Trophoblast cell (in vitro differentiated cells and primary cell): ENCODE measurements at places on chromosomes 1 and 21.
A peak's percentile ranks its signal among the peaks of the same experiment; 100 is the strongest.

GRCh38 chr1:112618114-112618720 lies 724 bp downstream of the ST7L start:
- DNase-seq = no peak

DNA sequence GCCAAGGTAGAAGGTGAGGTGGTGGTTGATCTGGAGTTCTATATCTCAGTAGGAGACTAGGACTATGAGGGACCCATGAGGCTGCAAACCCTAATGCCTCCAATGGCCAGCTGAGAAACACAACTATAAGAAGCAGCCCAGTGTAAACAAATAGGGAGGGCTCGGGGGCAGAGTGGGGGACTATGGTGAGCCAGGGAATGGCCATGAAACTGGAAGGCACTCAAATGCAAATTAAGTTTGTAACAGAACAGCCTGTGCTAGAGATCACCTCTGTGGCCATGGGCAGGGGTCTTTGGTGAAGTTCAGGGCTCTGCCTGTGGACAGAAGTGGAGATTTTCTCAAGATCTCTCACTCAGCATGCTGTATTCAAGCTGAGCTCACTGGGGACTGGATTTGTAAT lies 187.1 kb downstream of the GRIK3 start:
- no peak for DNase-seq

GRCh38 chr1:107617456-107617855 lies 347.5 kb downstream of the VAV3 start:
- DNase-seq = peak; percentile 90

DNA sequence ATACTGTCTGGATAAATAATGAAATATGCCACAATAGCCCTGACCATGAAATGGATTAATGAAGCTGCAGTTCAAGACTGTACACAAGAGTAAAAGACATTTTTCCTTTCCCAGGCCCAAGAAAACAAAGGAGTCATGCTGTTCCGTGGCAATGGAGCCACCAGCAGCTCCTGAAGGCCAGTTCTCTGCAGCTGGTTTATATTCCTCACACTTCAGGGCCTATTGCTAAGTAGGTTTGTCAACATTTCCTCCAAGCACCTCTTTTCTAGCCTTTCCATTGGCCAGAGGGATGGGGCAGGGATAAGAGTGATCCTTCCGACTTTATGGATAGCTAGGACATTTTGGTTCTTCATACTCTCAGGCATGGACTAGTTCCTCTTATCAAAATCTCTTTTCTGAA lies 24.2 kb upstream of the RGL1 start:
- no peak for DNase-seq

- DNase-seq = peak; percentile 76
Measured at GRCh38 chr1:19758227-19758830, 41.4 kb downstream of the TMCO4 start.

DNA sequence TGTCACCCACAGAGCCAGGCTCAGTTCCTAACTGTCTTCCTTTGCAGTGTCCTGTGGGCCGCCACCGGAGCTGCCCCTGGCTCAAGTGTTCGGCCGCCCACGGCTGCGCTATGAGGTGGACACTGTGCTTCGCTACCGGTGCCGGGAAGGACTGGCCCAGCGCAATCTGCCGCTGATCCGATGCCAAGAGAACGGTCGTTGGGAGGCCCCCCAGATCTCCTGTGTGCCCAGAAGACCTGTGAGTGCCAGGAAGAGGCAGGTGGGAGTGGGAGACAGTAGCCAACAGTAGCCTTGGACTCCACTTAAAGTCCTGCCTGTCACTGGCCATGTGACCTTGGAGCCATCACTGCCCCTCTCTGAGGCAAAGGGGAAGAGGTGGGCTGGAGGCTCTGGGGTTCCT lies 16.6 kb downstream of the BCAN start:
- DNase-seq = no peak

- DNase-seq = no peak
Measured at GRCh38 chr1:203335503-203335902, 15.4 kb downstream of the FMOD start.

- no peak for DNase-seq
Measured at GRCh38 chr1:54487571-54488050, 60.4 kb upstream of the ACOT11 start.

DNA sequence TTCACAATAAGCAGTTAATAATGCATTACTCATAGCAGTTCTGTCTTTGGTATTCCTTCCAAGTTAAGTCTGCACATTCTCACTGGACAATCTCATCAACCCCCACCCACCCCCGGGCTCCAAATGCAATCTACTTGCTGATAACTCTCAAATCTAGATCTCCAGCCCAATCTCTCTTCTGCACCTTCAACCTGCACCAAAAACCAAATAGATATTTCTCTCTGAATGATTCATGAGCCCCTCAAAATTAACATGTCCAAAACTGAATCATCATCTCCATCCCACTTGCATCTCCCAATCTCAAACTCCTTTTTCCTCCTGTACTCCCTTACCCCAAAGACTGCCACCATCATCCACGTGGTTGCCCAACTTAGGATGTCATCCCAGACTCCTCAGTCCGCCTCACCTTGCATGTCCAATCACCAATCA lies 2.7 kb downstream of the DOCK7 start:
- peak; percentile 25 for DNase-seq

DNA sequence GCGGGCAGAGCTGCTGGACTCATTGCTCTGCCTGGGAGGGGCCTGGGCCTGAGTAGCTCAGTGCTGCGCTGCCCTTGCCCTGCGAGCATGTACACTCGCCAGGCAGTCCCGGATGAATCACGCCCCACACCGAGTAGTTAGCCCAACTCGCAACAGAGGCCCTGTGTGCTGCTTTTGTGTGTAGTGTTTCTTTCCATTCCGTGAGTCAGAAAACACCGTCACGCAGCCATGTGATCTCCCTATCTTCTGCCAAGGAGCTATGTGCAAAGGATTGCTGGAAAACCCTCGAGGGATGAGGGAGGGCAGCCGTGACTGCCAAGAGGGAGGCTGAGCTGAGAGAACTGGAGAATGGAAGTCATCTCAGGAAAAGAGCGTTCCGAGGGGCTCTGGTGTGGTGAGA lies 37.3 kb downstream of the NENF start:
- DNase-seq = peak; percentile 94

DNA sequence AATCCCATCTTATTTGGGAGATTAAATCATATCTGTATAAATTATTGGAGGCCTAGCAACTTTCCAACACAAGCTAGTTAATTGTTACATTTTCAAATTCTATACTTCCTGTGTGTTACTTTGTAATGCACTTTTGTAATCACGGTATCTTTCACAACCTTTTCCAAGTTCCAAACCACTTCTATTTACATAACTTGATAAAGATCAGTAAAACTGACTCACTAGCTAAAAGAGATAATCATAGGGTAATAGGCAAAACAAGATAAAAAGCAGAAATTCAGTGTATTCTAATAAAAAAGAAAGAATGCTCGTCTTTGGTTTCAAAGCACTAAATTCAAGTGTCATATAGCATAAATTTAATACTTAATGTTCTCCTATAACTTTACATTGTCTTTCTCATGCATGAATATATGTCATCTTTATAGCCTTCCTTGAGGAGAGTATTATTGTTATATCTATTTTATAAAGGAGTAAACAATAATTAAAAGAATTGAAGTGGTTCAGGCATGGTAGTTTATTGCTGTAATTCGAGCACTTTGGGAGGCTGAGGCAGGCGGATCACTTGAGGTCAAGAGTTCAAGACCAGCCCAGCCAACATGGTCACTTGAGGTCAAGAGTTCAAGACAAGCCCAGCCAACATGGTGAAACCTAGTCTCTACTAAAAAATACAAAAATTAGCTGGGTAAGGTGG lies 66.4 kb downstream of the RGS13 start:
- peak; percentile 90 for DNase-seq

DNA sequence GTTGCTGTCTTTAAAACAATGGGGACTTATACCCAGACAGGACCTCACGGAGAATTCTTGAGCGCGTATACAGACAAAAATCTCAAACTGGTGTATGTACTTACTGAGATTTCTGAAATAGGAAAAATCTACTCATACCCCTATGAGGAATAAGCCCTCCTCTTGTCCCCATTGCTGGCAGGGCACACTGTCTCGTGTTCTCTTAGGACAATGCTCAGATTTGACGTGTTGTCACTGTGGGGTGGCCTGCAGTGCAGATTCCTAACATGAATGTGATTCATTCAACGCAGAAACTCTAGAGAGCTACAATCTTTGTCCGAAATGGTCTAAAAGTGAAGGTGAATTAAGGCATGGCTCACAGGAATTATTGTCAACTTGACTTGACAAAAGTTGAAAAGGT lies 31.1 kb upstream of the PDE9A start:
- DNase-seq = no peak

DNA sequence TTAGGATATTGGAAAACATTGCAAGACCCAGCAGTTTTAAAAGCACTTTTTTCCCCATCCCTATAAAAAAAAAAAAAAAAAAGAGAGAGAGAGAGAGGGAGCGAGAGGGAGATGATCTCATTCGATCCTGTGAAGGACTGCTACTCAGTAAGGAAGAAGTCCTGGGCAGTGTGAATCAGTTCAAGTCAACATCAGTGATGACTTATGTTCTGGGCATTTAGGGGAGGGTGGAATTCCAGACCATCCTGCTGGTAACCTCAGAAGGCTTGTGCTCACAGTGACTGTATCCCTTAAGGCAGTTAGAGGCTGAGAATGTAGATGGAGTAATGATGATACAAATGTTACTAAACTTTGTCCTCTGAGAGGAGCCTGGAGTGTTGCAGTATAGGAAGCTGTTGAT lies 151.4 kb downstream of the TGFB2 start:
- DNase-seq = peak; percentile 98

GRCh38 chr1:80540596-80540995 lies 1260.1 kb upstream of the ADGRL2 start:
- peak; percentile 67 for DNase-seq

GRCh38 chr1:41917835-41918449 lies 780 bp downstream of the HIVEP3 start:
- DNase-seq = no peak

- DNase-seq = no peak
Measured at GRCh38 chr21:26055841-26056264, 114.7 kb downstream of the APP start.

GRCh38 chr1:115771847-115772457 lies 3.4 kb upstream of the CASQ2 start:
- DNase-seq = peak; percentile 95

DNA sequence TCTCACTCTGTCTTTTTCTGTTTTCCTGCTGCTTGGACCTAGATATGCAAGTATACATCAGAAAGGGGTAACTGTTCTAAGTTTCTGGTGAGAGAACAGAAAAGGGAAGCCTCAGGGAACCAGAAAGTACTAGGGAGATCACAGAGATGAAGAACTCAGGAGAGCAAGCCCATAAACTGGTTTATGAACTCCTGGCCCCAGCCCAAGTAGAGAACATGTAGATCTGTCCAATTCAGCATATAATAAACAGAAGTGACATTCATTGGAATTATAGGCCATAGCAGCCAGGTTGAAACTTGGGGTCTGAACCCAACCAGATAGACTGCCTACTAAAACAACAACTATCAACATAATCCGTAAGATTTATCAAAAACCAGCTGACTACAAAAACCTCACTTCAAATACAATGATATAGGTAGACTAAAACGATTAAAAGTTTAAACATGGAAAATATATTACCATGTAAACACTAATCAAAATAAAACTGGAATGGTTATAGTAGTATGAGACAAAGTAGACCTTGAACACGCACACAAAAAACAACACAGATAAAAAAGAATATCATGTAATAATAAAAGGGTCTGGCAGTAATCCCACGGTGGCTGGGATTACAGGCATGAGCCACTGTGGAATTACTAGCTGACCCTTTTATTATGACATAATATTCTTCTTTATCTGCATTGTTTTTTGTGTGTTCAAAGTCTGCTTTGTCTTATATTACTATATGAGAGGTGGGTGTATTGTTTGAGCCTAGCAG lies 65.0 kb downstream of the ZSWIM5 start:
- no peak for DNase-seq

DNA sequence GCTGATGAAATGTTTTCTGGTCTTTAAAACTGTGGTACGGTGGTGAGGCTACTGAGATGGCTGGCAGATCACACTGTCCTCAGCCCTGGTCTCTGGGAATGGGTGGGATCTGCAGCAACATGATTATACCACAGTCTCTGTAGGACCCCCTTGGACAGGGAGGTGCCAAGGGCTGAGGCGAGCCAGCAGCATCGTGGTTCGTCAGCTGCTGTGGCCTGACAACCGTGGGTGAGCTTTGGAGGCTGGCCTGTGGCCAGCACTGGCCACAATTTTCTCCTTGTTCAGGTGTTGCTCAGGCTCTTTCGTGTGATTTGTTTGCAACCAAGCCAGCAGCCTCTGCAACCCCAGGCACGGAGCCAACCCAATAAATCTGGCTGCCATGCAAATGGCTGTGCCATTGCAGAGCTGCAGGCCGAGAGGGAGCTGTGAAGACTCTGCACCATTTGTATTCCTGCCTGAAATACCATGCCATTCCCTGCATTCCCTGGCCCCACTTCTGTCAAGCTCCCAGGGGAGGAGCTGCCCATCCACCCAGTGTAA lies 70.9 kb downstream of the PCP4 start:
- no peak for DNase-seq

DNA sequence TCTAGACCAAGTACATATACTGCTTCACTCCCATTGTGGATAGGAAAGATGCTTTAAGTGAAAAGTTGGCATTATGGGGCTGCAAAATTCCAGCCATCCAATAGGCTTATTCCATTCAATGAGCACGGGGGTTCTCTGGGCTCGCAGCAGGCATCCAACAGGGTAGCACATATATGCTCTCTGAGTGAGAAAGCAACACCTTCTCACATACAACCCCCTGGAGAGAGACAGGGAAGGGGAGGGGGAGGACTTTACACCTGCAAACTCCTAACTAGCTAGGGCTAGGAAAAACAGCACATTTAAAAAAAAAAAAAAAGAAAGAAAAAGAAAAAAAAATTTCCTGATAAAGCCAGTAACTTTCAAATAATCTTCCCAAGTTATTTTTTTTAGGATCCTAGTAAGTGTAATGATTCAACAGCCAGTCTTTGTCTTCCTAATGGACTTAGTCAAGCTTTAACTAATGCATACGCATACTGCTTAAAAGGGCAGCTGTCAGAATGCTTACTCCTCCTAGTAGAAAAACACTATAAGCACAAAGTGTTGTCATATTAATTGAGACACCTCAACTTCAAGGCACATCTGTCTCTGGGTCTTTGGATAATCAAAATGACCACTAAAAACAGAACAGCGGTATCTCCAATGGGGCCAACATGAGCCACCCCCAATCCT lies 18.7 kb downstream of the PSMB2 start:
- DNase-seq = no peak

DNA sequence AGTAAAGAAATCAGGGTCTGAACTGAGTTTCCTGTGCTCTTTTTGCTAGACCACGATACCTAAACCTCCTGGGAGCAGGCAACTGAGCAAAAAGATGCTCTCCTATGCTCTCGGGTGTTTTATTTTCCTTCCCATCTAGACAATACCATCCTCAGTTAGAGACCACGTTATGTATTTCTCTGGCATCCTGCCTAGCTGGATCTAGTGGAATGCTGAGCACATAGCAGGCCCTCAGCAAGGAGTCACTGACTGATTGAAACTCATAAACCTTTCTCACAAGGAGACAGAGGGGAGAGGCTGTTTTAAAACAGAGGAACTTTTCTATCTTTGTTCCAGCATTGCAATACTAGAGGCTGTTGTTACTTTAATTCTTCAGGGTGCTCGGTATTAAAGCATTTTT lies 168.0 kb downstream of the CYYR1 start:
- peak; percentile 92 for DNase-seq

- DNase-seq = no peak
Measured at GRCh38 chr1:234265321-234265720, 107.9 kb upstream of the COA6 start.

- no peak for DNase-seq
Measured at GRCh38 chr1:227541796-227542152, 21.6 kb upstream of the ZNF678 start.
